SK-N-DZ (cell line): ENCODE measurements at places on chromosomes 5 and 9.

GRCh38 chr5:61617995-61618525, 286.0 kb downstream of the ZSWIM6 start:
- no peak for DNase-seq

- DNase-seq = no peak
These were observed 11.3 kb downstream of the GTF3C4 start for GRCh38 chr9:132681561-132681960.

DNA sequence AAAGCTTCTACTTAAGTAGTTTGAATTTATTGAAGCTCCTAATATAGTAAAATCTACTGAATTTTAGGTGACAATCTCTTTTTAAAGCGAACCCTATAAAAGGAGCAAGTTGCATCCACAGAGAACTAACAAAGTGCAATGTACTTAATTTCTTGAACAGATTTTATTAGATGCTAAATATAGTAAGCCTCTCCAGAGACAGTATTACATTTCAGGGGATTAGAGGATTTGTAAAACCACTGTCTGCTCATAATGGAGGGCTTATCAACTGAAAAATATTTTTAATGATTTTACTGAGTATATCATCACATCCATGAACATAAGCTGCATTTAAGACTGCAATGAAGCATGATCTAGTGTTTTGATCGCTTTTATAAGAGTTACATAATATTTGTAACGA, 230.0 kb upstream of the EFNA5 start:
- DNase-seq = no peak

DNA sequence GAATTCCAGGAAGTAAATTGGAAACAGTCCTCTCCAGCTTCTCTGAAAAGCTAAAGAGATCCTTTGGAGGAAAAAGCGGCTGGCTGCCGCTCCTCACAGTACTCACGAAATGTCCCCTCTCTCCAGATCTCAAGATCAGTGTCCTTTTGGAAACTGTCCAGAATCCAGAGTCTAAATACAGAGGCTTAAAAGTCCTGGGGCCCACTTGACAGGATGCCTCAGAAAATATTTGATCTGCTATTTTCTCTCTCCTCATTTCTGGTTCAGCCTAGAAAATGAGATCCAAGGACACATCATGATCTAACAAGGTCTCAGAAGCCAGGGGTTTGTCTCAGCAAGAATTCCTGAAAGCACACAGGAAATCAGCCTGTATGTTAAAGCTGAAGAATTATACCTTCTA, 7.2 kb downstream of the C1QTNF2 start:
- DNase-seq = no peak

GRCh38 chr5:158478139-158478538, 619.2 kb upstream of the CLINT1 start:
- DNase-seq = no peak

GRCh38 chr5:139512786-139513390, 30.3 kb upstream of the STING1 start:
- no peak for DNase-seq

- DNase-seq = no peak
These were observed 236.6 kb downstream of the CDK5RAP2 start for GRCh38 chr9:120343416-120343815.

GRCh38 chr9:135468854-135469521, 10.6 kb upstream of the PPP1R26 start:
- DNase-seq = no peak

- DNase-seq = no peak
These were observed 18.2 kb downstream of the PPP2R2B start for GRCh38 chr5:146860213-146860893.

GRCh38 chr9:98191671-98192502, 550 bp downstream of the CORO2A start:
- peak; percentile 33 for DNase-seq

GRCh38 chr9:108045851-108046250, 556.3 kb upstream of the KLF4 start:
- no peak for DNase-seq

GRCh38 chr5:115463983-115464382, 80.6 kb downstream of the FEM1C start:
- no peak for DNase-seq

DNA sequence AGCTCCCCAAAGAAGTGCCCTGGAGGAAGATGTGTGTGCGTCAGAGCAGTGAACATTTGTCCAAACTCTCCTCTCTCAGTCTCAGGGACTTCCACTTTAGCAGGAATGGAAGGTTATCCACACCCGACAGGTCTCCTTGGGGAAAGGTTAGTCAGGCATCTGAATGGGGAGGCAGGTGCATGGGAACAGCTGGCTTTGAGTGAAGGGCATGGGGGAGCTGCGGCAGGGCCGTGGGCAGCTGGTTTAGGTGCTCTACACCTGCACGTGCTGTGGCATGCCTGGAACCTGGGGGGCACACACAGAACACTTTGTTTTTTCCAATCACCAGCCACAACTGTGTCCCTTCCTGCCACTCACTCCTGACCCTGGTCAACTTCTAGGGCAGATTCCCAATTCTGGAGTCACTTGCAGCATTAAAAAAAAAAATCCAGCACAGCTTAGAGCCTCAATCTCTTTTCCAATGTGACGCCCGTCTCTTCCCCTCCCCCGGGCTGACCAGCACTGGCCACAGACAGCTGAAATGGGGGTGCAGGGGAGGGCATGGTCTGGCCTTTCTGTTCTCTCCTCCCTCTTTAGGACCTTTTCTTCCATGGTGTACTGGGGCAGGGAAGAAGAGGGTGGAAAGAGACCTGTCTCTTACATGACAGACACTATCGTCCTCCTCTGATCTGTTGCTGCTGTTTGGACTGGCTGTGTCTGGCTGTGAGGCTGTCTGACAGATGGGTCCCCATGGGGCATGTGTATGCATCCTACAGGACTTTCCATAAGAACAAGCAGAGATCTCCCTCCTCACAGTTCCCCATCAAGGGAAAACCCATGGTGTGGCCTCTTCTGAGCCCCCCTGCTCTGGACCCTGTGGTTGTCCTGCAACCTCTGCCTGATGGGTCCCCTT, 9.5 kb upstream of the IL3 start:
- DNase-seq = no peak

DNA sequence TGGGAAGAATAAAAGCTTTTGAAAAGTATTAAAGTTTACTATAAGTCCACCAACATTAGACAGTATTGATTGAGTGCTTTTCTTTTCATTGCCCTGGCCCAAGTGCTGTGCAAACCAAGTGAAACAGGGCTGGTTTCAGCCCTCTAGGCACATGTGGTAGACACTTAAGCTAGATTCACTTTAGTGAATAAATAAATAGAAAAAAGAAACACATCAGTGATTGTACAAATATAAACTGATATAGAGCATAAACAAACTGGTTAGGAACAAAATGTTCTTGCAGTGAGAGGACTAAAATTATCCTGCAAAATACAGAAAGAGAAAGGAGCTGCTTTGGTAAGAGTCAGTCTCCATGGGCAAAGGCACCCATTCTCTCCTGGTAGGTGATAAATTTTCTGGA, 29.7 kb downstream of the ACTBL2 start:
- no peak for DNase-seq

DNA sequence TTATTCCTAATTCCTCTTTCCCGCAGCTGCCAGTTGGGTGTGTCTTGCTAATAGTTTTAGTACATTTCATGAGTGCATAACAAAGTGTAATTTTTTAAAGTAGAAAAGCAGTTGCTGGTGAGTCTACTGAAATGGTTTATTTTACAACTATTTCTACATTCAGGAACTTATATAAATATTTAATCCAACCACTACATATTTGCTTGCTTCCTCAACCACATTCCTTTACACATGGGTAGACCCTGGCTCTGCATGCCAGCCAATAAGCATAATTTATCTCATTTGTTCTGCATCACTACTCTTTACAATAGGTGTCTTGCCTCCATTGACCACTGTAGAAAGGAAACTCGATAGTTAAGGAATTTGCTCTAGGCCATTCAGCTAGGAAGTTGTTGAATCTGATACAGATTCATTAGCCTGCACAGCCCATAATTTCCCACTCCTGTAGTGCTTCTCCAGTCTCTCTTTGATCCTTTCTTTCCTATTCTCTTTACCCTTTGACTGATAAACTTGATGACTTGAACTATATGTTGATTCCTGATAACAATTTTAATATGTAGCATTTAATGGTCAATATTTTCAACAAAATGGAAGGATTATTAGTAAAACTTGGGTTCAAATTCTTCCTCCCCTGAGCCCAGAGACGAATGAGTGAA, 342.5 kb upstream of the ACTBL2 start:
- DNase-seq = no peak

GRCh38 chr5:68522863-68523262, 307.3 kb downstream of the PIK3R1 start:
- no peak for DNase-seq

GRCh38 chr5:98109561-98110006, 663.9 kb upstream of the RGMB start:
- DNase-seq = no peak

DNA sequence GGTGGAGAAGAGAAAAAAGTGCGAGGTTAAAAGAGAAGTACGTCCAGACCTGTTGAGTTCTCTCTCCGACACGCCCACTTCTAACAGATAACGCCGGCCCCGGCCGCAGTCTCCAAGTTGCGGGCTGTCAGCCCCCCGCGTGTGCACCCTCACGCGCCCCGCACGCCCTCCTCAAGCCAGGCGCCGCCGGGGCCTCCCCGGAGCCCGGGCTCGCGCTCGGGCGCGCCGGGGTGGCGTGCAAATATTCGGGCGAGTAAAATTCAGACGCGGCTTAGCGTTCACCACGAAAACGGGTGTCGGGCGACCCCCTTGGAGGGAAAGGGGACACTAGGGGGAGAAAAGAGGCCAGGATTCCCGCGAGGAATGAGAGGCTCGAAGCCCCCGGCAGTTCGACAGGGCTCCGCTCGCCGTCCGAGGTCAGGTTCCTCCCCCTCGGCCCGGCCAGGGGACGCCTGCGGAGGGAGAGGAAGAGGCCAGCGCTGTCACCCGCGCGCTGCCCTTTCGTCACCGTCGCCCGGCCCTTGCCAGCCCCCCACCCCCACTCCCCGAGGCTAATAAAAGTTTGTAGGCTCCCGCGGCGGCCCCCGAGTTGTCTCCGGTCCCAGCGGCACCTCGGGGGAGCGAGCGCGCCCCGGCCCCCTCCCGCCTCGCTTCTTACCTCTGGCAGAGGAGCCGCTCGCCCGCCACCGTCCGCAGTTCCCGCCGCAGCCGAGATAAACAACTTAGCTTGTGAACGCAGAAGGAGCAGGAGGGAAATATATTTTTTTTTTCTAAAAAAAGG, 743 bp downstream of the NR3C1 start:
- peak; percentile 35 for DNase-seq

DNA sequence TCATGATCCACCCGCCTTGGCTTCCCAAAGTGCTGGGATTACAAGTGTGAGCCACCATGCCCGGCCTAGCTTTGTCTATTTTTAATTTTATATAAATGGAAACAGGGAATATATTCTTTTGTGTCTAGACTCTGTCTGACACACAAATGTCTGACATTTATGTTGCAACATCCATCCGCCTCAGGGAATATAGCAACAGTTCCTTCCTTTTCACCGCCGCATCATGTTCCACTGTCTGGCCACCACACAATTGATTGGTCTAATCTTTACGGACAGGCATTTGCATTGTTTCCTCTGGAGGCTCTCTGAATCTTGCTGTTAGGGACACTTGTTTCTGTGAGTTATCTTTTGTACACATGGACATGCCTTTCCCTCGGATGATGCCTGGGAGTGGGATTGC, 20.1 kb upstream of the TBC1D9B start:
- DNase-seq = no peak

DNA sequence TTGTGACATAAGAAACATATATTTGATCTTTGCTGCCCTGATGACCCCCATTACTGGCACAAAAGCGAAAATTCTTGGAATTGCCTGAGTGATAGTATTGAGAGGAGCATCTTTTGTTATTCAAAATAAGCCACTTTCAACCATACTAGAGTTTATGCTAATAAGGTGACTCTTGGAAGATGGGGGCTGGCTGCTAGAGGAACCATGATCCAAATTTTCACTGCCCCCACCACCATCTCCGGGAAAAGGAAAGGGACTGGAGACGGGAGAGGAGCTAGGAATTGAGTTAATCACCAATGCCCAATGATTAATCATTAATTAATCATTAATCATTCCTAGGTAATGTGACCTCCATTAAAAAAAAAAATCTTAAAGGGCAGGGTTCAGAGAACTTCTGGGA, 25.6 kb downstream of the FBXW11 start:
- DNase-seq = no peak

DNA sequence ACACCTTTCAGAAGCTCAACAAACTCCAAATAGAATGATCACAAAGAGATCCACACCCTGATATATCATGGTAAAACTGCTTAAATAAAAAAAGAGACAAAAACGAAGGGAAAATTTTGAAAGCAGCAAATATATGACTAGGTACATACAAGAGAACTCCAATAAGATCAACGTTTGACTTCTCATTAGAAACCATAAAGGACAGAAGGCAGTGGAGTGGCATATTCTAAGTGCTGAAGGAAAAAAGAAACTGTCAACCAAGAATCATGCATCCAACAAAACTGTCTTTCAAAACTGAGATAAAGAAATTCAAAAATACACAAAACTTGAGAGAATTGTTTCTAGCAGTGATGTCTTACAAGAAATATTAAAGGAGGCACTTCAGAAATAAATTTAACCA, 11.2 kb downstream of the SLC22A4 start:
- DNase-seq = no peak

DNA sequence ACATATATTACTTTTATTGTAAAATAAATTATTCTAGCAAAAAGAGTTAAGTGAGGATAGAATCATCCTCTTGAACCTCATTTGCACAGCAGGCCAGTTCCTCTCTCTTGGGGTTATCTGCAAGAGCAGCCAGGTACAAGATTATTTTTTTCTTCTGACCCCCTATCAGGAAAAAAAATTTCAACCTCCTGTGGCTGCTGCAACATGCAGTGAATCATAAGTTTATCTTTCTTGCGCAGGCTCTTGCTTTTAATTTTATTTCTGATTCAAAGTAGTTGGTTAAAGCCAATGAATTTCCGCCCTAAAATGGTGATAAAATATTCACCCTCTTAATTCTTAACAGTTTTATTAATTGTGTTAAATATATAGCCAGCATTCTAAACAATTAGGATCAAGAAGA, 69.7 kb upstream of the PPP3R2 start:
- DNase-seq = no peak

DNA sequence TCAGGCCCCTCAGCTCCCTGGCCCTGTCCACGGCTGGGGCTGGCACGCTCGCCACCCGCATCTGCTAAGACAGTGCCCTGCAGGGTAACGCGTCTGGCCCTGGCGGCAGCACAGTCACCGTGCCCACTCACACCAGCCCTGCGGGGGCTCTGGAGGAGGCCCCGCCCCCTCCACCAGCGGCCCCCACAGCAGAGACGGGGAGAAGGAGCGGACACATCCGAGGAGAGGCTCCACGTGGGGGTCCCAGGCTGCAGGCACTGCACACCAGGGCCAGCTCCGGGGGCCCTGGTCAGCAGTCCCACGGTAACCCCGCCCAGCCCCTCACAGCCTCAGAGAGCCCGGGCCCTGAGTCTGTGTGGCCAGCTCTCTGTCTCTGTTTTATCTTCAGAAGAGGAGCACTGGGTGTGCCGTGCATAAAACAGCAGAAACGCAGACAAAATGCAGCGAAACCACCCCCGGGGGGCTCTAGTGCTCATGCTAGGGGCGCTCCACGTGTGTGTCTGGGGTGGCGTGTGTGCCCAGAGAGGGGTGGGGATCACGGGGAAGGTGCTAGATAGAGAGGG, 47.5 kb upstream of the NRARP start:
- DNase-seq = no peak

- DNase-seq = no peak
These were observed 2007.9 kb upstream of the CDH6 start for GRCh38 chr5:29185558-29185957.
